ENCODE measurements at places on chromosomes 2 and 18.

- DNase-seq: no peak
Observed at GRCh38 chr18:26874283-26874682, 8.8 kb upstream of the AQP4 start.

- DNase-seq: no peak
Observed at GRCh38 chr18:10893761-10894160, 255.6 kb downstream of the PIEZO2 start.

- no peak for DNase-seq
Observed at GRCh38 chr2:222320436-222321395, 21.9 kb upstream of the PAX3 start.

DNA sequence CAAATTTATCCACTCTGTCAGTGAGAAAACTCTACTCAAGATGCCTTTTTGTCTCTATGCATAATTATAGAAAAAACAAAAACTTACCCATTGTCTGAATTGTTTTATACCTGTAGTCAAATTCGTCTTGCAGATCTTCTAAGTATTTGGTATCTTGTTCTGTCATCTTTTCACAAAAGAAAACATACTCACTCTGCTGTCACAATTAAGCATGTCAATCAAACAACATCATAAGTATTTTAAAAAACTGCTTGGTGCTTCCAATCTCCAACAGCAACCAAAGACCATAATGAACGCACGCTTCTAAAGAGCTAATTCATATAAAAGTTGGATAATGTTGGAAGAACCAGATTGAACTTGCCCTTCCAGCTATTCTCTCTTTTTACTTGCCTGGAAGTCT lies 55.6 kb upstream of the STAT1 start:
- DNase-seq: no peak

DNA sequence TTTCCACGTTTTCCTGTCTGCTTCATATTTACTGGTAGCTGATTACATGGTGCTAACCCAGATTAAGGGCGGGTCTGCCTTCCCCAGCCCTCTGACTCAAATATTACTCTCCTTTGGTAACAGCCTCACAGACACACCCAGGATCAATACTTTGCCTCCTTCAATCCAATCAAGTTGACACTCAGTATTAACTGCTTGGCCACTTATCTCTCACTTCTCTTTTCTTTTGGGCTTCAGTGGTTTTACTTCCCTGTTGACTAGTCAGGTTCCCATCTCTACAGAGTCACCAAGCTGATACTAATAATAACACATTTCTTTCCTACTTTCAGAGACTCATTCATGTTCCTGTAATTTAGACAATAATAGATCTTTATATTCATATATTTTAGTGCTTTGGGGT lies 302.2 kb upstream of the MAP2 start:
- peak; percentile 16 for DNase-seq

DNA sequence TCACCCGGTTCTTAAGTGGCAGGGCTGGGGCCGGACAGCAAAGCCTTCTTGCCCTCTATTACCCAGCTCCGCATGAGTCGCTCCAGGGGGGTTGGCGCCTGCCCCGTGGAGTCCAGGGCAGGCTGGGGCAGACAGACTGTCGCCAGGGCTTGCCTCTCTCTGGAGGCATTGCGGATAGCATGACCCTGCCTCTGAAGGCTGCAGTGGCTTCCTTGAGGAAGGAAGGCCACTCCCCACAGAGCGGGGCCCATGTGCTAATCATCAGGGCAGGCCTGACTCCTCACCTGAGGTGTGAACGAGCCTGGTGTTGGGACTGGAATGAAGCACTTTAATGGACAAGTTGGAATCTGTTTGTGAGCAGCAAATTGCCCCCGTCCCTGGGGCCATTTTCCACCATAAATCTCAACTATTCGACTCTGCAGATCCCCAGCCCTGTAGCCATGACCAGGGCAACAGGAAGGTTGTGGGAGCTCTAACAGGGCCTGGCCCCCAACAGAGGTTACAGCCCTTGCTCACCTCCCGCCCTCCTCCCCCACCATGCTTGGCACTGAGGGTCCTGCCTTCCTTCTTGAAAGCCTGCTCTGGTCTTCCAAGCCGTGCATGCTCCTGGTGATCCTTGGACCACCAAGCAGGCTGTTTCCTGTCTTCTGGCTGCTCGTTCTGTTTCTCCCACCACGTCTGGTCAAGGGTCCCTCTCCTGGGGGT lies 144.9 kb upstream of the HAAO start:
- no peak for DNase-seq

GRCh38 chr2:7165736-7166135 lies 248.5 kb downstream of the RNF144A start:
- no peak for DNase-seq

DNA sequence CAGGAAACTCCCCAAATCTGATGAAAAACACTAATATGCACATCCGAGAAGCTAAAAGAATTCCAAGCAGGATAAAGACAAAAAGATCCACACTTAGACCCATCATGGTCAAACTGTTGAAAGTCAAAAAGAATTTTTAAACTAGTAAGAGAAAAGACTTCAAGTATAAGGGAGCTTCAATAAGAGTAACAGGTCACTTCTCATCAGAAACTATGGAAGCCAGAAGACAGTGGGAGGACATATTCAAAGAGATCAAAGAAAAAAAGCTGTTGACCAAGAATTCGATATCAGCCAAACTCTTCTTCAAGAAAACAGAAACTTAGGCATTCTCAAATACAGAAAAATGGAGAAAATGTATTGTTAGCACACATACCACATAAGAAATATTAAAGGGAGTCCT lies 50.4 kb downstream of the ZC3H8 start:
- DNase-seq: no peak

- DNase-seq: no peak
Observed at GRCh38 chr18:32114293-32114942, 22.7 kb downstream of the RNF138 start.

GRCh38 chr2:196415384-196415783 lies 224.1 kb upstream of the CCDC150 start:
- DNase-seq: no peak

GRCh38 chr2:201275069-201275468 lies 14.7 kb downstream of the CASP8 start:
- no peak for DNase-seq

DNA sequence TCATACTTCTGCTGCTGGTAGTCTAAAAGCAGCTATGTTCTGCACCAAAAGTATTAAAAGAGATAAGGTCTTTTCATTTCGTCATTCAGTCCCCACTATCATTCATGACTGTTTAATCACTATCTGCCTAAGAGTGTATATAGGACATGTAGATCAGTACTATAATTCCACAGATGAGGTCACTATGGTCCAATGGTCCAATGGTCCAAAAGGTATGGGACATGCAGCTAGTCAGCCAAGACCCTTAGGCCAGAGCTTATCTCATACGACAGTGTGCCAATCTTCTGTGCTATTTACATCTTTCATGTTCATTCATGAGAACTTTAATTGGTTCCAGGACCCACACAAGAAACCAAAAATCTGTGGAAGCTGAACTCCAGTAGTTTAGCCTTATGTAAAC lies 42.6 kb upstream of the SDC1 start:
- DNase-seq: no peak

GRCh38 chr18:2609604-2610003 lies 38.2 kb downstream of the NDC80 start:
- no peak for DNase-seq

- no peak for DNase-seq
Observed at GRCh38 chr2:17969661-17970060, 91.2 kb downstream of the KCNS3 start.

GRCh38 chr2:1621501-1621900 lies 122.8 kb downstream of the PXDN start:
- DNase-seq: no peak

DNA sequence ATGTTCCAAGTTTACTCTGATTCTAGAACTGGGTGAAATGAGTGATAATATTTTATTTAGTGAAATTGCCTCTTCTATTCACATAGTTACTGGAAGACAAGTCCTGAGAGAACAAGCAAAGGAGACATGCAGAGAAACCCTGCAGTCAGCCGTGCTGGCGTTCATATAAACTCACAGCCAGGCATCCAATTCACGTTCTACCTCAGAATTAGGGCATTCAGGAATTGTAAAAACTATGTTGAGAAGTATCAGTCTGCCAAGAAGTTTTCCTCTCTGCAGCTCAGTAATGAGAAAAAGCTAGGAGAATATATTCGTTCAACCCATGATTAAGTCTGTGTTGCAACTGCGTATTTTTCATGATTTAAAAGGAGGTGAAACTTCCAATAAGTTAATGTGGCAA lies 156.2 kb upstream of the DSEL start:
- no peak for DNase-seq

DNA sequence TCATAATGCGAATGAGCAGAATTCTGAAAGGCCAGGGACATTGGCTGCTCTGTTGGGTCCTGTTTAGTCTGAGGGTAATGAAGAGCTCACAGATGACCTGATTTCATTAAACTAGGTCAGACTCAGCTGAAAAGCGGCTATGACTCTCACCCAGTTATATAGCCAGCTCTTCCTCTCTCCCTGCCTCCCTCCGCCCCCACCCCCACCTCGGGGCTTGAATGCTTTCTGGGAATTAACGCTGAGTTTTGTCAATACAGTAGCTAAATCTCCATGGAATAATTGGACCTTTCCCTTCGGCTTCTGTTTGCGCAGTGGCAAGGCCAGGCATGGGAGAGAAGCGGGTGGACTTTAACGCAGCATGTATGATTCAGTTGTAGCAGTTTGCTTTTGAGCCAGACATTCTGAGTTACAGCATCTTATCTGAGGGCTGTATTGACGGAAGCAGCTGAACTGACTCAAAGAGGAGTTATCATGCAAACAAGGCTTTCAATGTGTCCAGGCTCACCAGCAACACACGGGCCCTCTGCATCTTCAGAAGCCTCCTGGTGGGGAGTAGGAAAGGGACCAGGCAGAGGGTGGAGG lies 110.6 kb downstream of the MYCN start:
- DNase-seq: no peak

GRCh38 chr2:16104315-16104948 lies 164.1 kb downstream of the MYCN start:
- DNase-seq: peak; percentile 48

- DNase-seq: no peak
Observed at GRCh38 chr2:109409321-109410038, 204.3 kb downstream of the SEPTIN10 start.

DNA sequence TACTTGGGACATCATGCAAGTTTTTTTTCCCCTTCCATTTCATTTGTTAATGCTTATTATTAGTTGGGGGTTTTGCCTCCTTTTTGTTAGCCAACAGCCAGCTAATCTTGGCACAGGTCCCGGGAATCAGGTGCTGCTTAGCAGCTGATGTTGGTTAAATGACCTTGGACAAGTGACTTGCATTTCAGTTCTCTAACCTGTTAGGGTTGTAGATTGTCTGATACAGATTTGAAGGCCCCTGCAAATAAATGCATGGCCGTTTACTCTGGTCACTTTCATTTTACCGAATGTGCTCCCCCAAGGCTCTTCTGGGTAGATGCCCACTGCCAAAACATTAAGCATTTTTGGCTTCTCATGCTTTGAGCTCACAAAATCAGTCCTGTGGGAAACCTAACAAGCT lies 120.9 kb downstream of the SPTBN1 start:
- peak; percentile 18 for DNase-seq

GRCh38 chr2:169002161-169002738 lies 28.9 kb downstream of the ABCB11 start:
- DNase-seq: no peak

- peak; percentile 9 for DNase-seq
Observed at GRCh38 chr2:15609341-15610042, 17.8 kb downstream of the DDX1 start.

- DNase-seq: no peak
Observed at GRCh38 chr2:113976277-113976928, 86.5 kb downstream of the ACTR3 start.

GRCh38 chr2:181697571-181697970 lies 17.3 kb upstream of the NEUROD1 start:
- DNase-seq: no peak

DNA sequence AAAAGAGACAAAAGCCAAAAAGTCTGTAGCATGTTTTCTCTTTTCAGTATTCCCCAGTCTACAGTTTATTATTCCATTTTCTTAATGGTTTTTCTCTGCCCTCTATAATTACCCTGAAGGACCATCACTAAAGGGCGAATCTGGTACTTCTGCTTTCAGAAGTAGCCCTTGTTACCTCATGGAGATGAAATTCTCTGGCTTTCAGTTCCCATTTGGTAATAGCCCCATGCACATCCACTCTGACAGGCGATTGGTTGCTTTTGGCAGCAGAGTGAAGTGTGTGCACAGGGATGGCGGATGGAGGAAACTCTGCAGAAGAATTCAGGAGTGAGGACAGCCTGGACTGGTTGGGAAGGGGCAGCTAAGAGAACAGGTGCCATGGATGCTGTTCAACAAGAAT lies 66.3 kb upstream of the NABP1 start:
- DNase-seq: no peak

DNA sequence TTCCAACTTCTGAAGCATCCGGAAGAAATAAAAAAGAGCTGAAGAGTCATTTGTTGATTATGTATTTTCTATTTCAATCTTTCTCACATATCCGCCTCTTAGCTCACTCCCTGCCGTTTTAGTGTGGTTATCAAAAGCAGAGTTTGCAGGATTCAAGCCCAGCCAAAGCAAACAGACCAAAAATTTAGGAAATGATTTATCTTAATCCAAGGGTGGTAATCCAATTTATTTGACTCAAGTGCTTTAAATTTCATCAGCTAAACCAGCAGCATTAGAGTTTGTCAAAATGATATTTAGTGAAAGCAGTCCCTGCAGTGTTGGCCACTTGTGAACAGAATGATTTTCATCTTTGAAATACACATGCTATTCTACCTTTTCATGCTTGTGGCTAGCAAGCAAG lies 129.3 kb upstream of the CCDC68 start:
- DNase-seq: peak; percentile 6

- DNase-seq: no peak
Observed at GRCh38 chr18:74190086-74190485, 41.8 kb downstream of the TIMM21 start.

- no peak for DNase-seq
Observed at GRCh38 chr2:61262699-61263098, 100.7 kb downstream of the C2orf74 start.

GRCh38 chr2:69222953-69223658 lies 163.9 kb downstream of the GFPT1 start:
- DNase-seq: peak; percentile 61

DNA sequence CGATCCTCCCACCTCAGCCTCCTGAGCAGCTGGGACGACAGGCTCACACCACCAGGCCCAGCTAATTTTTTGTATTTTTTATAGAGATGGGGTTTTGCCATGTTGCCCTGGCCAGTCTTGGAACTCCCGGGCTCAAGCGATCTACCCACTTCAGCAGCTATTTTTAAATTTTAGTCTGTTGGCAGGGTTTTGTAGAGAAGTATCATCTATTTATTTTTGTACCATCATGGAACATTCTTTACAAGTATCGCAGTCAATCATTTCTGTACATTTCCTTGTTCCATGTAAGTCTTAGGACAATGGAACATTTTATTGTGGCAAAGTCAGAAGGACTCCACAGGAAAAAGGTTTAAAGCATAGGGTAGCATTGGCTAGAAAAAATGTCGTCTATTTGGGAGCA lies 94.6 kb downstream of the UGGT1 start:
- no peak for DNase-seq

DNA sequence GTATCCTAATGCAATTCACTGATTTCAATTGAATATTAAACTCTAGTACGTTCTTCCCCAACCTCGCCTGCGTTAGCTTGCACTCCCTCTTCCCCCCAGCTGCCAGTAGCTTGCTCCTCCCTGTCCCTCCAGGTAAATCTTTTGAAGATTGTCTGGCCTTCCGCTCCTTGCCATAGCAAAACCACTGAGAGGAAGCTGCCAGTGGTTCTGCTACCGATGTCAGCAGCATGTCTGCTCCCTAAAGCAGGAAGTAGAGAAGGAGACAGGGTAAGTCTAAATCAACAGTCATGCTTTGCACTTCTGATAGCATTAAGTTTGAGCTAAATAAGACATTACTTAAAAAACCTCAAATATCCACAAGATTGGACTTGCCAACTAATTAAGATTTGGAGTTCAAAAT lies 89.1 kb downstream of the SCN2A start:
- DNase-seq: no peak
